Osteoblast (primary cell): ENCODE measurements at places on chromosomes 3 and 15. TPM values are rescaled to one million over a fixed set of nuclear protein-coding genes. Genes with fewer than 3 reads are reported as not detected.

GRCh38 chr3:116863822-116864589 lies 154.4 kb downstream of the TUSC7 start:
- DNase-seq = no peak
- H3K27ac ChIP-seq = no peak overlapping the region
- no peaks in the 10 kb centered on the region for H3K4me1 ChIP-seq
- no peaks in the 10 kb centered on the region for H3K36me3 ChIP-seq

GRCh38 chr3:111726788-111727305 lies 131.7 kb upstream of the ZBED2 start:
- no peak overlapping the region for H3K27ac ChIP-seq
- H3K27me3 ChIP-seq = no peaks in the 10 kb centered on the region
- no peak for DNase-seq
- H3K4me1 ChIP-seq = peaks cover 30% of the 10 kb centered on the region

DNA sequence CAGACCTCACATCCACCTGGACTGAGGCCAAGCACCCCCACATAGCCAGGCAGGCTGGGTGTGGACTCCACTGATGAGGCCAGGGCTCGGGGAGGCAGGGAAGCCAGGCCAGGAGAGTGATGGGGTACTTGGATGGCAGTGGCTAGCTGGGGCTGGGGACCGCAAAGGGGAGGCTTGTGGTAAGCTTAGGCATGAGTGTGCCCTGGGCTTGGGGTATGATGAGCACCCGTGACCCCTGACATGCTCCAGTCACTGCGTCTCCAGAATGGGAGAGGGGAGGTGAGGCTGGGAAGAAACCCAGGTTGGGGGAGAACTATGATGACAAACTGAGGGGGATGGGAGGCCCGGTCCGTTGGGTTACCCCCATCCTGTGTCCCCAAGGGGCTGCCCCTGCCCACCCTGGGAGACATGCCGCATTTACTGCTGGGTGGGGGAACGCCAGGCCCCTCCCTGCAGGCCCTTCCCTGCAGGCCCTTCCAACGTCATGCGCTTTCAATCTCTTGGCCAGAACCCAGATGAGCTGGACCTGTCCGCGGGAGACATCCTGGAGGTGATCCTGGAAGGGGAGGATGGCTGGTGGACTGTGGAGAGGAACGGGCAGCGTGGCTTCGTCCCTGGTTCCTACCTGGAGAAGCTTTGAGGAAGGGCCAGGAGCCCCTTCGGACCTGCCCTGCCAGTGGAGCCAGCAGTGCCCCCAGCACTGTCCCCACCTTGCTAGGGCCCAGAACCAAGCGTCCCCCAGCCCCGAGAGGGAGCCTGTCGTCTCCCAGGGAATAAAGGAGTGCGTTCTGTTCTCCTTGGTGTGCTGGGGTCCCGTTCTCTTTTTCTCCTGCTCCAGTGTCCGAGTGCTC lies 34.1 kb downstream of the TSPAN3 start:
- H3K27ac ChIP-seq = no peak overlapping the region
- H3K27me3 ChIP-seq = no peaks in the 10 kb centered on the region
- no peak overlapping the region for H3K4me3 ChIP-seq
- no peaks in the 10 kb centered on the region for H3K36me3 ChIP-seq
- DNase-seq = peak; percentile 49

GRCh38 chr15:29542994-29543393 lies 273.4 kb upstream of the NSMCE3 start:
- H3K4me3 ChIP-seq = no peak overlapping the region
- DNase-seq = no peak
- no peaks in the 10 kb centered on the region for H3K36me3 ChIP-seq
- no peak overlapping the region for H3K27ac ChIP-seq
- H3K27me3 ChIP-seq = no peaks in the 10 kb centered on the region

DNA sequence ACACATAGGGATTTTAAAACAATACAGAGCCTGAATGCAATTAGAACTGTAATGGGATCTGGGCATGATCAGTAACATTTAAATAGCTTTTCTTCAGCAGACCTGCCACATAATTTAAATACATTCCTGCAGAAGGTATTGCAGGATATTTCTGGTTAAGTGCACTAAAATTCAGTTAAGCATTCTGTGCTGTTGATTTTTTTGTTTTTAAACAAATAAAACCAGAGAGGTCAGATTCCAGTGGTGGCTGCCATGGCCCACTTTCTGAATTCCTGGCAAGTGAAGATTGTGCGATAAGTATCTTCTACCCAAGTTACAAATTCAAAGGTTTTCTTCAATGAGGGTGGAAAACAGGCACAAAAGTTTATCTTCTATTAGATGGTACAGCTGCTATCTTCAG lies 98.7 kb downstream of the RAP2B start:
- H3K4me1 ChIP-seq = peaks cover 16% of the 10 kb centered on the region
- no peaks in the 10 kb centered on the region for H3K27me3 ChIP-seq
- H3K4me3 ChIP-seq = no peak overlapping the region
- no peak for DNase-seq

GRCh38 chr3:126998728-126999127 lies 15.8 kb downstream of the PLXNA1 start:
- no peak overlapping the region for H3K4me3 ChIP-seq
- H3K27me3 ChIP-seq = no peaks in the 10 kb centered on the region
- peaks cover 44% of the 10 kb centered on the region for H3K4me1 ChIP-seq
- no peak for DNase-seq

MUC13 gene
- not detected in 2 replicates for total RNA-seq

PYDC2 gene
- not detected in 2 replicates for total RNA-seq

DNA sequence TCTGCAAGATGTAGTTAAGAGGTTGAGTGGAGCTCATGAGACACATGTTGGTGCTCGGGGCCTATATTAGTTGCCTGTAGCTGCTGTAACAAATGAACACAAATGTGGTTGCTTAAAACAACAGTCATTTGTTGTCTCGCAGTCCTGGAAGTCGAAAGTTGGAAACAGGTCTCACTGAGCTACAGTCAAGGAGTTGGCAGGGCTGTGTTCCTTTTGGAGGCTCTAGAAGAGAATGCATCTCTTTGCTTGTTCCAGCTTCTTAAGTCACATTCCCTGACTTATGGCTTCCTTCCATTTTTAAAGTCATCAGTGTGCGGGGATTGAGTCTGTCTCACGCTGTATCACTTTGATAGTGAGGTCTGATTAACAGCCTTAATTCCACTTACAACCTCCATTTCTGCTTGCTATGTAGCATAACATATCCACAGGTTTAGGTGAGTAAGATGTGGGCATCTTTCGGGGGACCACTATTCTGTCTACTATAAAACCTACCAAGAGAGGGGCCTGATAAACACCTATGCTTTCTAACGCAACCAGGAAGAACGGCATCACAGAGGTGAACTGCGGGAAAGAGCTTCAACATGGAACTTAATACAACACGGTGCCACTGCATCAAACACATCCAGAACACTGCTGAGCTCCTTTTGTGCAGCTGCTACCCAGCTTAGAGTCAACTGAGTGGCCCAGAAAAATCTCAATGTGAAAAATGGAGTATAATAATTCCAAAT lies 119.4 kb downstream of the ATP10A start:
- H3K27ac ChIP-seq = no peak overlapping the region
- H3K27me3 ChIP-seq = no peaks in the 10 kb centered on the region
- H3K4me3 ChIP-seq = no peak overlapping the region
- no peak for DNase-seq
- H3K36me3 ChIP-seq = no peaks in the 10 kb centered on the region

MUC20 gene
- 0.36 and 1.2 TPM in 2 replicates for total RNA-seq

SOX2 gene
- not detected in 2 replicates for total RNA-seq

PLSCR2 gene
- total RNA-seq = not detected in 2 replicates

UBAP1L gene
- 2.9 and 3.3 TPM in 2 replicates for total RNA-seq

GRCh38 chr15:47954196-47954595 lies 166.6 kb upstream of the SLC24A5 start:
- H3K27ac ChIP-seq = no peak overlapping the region
- no peak for DNase-seq
- H3K4me3 ChIP-seq = no peak overlapping the region
- H3K27me3 ChIP-seq = no peaks in the 10 kb centered on the region

DNA sequence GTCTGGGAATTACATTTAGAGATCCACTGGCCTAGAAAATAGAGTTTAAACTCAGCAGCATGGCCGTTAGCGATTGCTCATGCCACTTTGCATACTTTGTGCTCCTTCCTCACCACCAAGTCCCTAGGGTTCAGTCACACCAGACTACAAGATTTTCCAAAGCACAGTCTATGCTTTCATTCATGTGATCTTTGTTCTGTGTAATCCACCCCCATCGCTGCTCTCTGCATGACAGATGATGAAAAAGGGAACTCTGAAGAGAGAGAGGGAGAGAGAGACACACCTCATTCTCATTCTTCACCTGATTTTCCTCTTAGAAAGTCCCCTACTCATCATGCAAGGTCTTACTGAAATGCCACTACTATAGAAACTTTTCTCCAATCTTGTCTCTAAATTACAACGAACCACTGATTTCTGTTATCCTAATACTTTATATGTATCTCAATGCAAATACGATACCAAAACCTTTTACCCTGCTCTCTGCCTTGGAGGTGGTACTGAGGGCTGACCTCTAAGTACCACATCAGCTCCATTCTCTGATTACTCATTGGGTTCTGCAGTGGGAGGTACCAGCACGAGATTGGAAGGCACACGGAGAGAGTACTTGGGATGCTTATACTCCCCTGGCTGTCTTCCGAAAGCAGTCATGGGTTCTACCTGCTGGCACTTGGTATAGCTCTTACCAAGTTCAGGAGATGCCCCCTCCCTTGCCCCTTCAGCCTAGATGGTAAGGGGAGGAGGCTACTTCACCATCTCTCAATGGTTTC lies 1.1 kb upstream of the PARP15 start:
- peaks cover 5% of the 10 kb centered on the region for H3K36me3 ChIP-seq
- no peak for DNase-seq
- no peak overlapping the region for H3K27ac ChIP-seq
- no peak overlapping the region for H3K4me3 ChIP-seq
- no peaks in the 10 kb centered on the region for H3K27me3 ChIP-seq

- no peak overlapping the region for H3K4me3 ChIP-seq
- H3K27me3 ChIP-seq = no peaks in the 10 kb centered on the region
- no peaks in the 10 kb centered on the region for H3K36me3 ChIP-seq
- no peaks in the 10 kb centered on the region for H3K4me1 ChIP-seq
- no peak for DNase-seq
Observed at GRCh38 chr3:153889905-153890334, 231.3 kb upstream of the ARHGEF26 start.

GRCh38 chr3:117427081-117427480 lies 717.5 kb downstream of the TUSC7 start:
- no peaks in the 10 kb centered on the region for H3K36me3 ChIP-seq
- H3K4me1 ChIP-seq = no peaks in the 10 kb centered on the region
- no peak for DNase-seq

GRCh38 chr3:56885879-56886278 lies 84.1 kb upstream of the ARHGEF3 start:
- DNase-seq = no peak
- H3K27me3 ChIP-seq = peaks cover 4% of the 10 kb centered on the region
- H3K4me3 ChIP-seq = no peak overlapping the region
- H3K27ac ChIP-seq = no peak overlapping the region

DNA sequence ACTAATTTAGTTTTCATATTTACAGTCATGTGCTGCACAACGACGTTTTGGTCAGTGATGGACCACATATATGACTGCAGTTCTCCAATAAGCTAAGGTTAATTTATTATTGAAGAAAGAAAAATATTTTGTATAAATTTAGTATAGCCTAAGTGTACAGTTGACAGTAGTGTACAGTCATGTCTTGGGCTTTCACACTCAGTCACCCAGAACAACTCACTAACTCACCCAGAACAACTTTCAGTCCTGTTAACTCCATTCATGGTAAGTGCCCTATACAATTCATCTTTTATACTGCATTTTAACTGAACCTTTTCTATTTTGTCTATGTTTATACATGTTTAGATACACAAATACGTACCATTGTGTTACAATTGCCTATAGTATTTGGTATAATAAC lies 3.8 kb upstream of the GABRR3 start:
- DNase-seq = no peak
- H3K36me3 ChIP-seq = no peaks in the 10 kb centered on the region
- H3K4me1 ChIP-seq = no peaks in the 10 kb centered on the region

DNA sequence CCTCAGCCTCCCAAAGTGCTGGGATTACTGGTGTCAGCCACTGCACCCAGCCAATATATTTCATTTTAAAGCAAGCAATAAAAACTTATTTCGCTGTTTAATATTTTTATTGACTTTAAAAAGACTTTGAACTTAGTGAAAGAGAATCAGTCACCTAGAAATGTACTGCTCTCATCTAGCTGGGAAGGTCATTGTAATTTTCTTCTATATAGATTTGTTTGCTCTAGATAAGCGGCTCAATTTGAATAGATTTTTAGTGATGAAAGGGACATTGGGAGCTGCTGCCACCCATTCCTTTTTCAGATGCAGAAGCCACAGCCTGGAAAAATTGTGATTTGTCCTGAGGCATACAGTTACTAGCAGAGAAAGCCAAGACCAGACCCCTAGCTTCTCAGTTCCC lies 40.1 kb downstream of the CAPN7 start:
- H3K27me3 ChIP-seq = no peaks in the 10 kb centered on the region
- peaks cover 82% of the 10 kb centered on the region for H3K36me3 ChIP-seq
- H3K4me1 ChIP-seq = no peaks in the 10 kb centered on the region
- no peak overlapping the region for H3K27ac ChIP-seq

- H3K4me3 ChIP-seq = peak overlapping the region; percentile 7
- H3K36me3 ChIP-seq = no peaks in the 10 kb centered on the region
- peak overlapping the region; percentile 86 for H3K27ac ChIP-seq
- peaks cover 15% of the 10 kb centered on the region for H3K4me1 ChIP-seq
Observed at GRCh38 chr3:147298511-147298982, 107.8 kb downstream of the ZIC4 start.

GRCh38 chr3:185561958-185562357 lies 9.6 kb upstream of the LIPH start:
- no peaks in the 10 kb centered on the region for H3K36me3 ChIP-seq
- H3K4me1 ChIP-seq = peaks cover 15% of the 10 kb centered on the region
- no peak overlapping the region for H3K4me3 ChIP-seq
- peaks cover 5% of the 10 kb centered on the region for H3K27me3 ChIP-seq

DNA sequence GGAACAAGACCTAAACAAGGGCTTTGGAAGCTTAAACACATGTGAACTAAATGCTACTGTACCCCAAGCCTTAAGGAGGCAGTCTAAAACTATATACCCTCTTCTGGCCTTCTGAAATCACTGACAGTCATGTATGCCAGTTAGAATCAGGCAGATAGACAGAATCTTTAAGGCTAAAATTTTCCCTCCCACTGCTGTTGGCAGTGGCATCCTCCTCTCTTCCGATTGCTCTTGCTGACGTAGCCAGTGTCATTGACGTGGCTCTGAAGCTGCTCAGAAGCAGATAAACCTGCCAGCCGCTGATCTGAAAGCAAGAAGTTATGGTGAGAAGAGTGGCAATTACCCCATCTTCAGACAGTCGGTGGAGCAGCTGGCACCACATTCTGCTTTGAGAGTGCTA lies 3.3 kb downstream of the RYR3 start:
- no peaks in the 10 kb centered on the region for H3K4me1 ChIP-seq
- peaks cover 32% of the 10 kb centered on the region for H3K27me3 ChIP-seq
- H3K36me3 ChIP-seq = no peaks in the 10 kb centered on the region

GRCh38 chr15:52093539-52094510 lies 18.8 kb downstream of the BCL2L10 start:
- no peaks in the 10 kb centered on the region for H3K36me3 ChIP-seq
- H3K27me3 ChIP-seq = no peaks in the 10 kb centered on the region
- peak overlapping the region; percentile 97 for H3K27ac ChIP-seq
- peak overlapping the region; percentile 29 for H3K4me3 ChIP-seq
